ENCODE measurements at places on chromosomes 5 and 9.
A peak's percentile ranks its signal among the peaks of the same experiment; 100 is the strongest.

- no peak for DNase-seq
These were observed 45.2 kb downstream of the AHRR start for GRCh38 chr5:366541-367357.

DNA sequence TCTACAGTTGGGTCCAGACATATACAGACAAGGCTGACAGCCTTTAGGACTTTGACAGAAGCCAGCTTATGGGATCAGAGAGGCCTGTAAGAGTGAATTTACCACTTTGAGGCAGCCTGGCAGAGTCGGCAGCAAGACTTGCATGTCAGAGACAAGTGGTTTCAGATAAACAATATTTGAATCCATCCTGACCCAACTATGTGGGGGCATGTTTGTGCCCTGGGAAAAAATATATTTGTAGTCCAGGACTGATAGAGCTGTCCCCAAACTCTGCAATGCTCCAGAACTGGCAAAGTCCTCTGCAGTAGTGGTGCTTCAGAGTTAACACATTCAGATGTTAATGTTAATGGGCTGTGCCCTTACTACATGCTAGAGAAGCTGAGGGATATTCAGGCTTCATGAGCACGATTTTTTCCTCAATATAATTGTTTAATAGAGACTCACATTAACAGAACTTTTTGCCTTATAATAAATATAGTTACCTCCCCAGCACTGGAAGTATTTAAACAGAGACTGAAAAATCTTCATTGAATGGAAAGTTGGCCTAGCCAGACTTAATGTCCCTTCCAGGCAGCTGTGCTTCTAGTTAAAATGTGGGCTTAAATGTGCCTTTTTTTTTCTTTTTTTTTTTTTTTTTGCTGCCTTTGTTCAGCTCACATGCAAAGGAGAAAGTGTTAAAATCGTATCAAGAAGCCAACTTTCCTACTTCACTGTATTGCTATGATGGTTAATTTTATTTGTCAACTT is 42.9 kb downstream of the FEM1C start:
- DNase-seq = no peak

- no peak for DNase-seq
These were observed 30.9 kb downstream of the NR4A3 start for GRCh38 chr9:99852617-99853016.

DNA sequence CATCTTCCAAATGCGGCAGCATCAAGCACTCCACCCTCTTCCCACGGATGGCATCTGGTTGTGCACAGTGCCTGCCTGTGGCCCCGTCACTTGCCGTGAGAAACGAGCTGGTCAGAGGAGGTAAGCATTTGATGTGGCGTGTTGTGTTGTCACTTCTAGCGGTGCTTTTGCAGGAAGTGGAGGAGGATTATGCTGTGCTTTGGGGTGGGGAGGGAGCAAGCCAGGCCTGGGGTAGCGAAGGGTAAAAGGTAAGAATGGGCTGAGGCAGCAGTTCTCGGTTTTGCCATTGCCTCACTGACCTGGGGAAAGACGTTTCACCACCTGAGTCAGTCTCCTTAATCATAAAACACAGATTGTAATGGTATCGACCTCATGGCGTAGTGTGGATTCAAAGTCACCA is 2.3 kb upstream of the POMT1 start:
- no peak for DNase-seq

DNA sequence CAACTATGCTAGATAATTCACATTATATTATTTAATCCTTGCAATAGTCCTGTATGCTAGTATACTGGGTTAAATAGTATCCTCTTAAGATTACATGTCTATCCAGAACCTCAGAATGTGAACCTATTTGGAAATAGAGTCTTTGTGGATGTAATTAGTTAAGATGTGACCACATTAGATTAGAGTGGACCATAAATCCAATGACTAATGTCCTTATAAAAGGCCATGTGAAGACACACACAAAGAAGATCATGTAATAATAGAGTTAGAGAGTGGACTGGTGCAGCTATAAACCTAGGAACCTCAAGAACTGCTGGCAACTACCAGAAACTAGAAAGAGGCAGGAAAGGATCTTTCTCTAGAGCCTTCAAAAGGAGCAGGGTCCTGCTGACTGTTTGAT is 263.6 kb upstream of the PTGER4 start:
- DNase-seq = no peak

DNA sequence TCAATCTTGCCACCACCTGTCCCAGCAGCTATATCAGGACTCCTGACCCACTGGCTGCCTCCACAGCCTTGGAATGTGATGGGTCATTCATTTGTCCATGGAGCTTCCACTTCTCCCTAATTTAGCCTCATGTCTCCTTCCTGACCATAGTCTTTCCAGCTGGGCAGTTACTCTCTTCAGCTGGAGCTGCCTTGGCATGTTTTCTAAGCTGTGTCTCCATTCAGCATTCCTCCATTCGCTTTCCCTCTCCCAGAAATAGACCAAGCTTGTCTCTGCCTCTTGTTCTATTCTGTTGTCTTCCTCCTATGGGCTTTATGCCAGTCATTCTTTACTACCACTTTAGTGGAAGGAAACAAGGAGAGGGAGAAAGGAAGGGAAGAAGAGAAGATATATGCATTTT is 5.3 kb upstream of the CTXN3 start:
- no peak for DNase-seq

GRCh38 chr9:35954942-35955546 is 2.9 kb downstream of the OR2S2 start:
- peak; percentile 77 for DNase-seq

DNA sequence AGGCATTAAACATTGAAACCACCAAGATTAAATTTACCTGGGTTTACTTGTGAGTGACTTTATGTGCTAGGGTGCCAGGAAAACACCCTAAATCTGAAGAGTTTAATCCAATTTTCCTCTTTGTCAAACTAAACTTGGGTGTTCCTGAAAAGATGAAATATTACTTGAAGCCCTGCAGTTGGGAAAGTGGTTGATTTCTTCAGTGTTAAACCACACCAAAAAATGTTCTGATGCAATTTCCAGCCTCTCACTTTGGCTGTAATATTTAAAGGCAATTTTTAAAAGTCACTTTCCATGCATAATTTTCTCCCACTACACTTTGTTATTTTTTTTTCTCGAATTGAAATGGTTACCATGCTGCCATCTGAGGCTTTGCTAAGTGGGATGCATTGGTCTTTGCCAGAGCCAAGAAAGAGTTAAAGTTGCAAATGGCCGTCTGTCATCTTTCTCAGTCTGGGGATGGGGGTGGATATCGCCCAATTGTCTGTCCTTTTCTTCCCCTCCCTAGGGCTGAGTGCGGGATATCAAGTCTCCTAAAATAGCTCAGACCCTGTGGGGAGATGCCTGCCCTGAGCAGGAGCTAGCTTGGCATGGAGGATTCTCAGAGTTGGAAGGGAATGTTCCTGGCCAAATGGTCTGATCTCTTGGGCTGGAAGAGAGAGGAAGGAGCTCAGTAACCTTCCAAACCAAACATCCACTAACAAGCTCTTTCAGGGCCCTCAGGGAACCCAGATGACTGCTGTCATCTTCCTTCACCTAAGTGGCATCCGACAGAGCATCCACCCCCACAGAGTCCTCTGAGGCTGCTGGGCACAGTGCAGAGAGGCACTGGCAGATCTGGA is 13.6 kb upstream of the SHB start:
- DNase-seq = no peak

DNA sequence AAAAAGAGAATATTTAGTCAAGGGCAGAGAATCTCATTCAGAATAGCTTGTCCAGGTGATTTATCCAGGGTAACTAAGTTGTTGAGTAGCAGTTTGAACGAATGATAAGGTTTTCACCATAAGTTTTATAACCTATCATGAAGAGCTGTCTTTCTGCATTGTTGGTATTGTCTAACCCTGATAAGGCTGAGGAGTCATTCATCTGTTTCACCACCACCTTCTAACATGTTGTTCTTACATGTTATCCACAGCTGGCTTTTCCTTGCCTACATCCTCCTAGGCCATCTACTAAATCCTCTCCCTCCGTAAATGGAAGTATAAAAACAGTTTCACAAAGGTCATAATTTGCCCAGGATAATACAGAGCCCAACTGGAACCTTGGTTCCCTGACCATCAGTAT is 24.1 kb downstream of the ZNF462 start:
- DNase-seq = no peak

DNA sequence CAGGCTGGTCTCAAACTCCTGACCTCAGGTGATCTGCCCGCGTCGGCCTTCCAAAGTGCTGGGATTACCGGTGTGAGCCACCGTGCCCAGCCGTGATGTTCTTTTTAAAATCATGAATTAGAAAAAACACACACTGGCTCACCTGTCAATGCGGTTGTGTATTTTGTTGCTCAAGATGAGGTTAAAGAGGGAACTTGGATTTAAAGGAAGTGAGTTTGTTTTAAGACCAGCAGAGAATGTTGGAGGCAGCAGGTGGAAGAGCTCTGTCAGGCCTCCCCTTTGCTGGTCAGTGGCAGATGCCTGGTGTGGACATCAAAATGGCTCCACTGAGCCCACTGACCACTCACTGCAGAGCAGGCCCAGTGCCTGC is 38.9 kb downstream of the WNK2 start:
- DNase-seq = no peak

DNA sequence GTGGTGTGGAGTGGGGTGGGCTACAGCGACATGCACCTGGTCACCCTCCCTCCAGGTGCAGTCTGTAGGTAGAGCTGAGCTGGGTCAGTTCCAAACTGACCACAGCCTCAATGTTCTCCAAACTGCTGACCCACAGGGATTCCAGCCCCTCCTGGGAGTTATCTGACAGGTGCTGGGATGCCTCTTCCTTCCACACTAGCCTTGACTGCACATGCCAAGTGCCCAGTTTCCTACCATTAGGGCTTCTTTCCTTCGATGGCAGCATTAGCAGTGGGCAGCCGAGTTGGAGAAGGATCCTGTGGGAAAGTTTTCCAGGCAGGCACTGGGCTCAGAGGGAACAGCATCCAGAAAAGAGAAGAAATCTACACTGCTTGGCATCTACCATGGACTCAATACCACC is 64.0 kb upstream of the GABRP start:
- DNase-seq = no peak

- no peak for DNase-seq
These were observed 10.6 kb upstream of the EXOC3 start for GRCh38 chr5:432201-432927.

- DNase-seq = no peak
These were observed 43.5 kb upstream of the PJA2 start for GRCh38 chr5:109453251-109453650.

- peak; percentile 72 for DNase-seq
These were observed 54.4 kb downstream of the GNAQ start for GRCh38 chr9:77977210-77977611.

DNA sequence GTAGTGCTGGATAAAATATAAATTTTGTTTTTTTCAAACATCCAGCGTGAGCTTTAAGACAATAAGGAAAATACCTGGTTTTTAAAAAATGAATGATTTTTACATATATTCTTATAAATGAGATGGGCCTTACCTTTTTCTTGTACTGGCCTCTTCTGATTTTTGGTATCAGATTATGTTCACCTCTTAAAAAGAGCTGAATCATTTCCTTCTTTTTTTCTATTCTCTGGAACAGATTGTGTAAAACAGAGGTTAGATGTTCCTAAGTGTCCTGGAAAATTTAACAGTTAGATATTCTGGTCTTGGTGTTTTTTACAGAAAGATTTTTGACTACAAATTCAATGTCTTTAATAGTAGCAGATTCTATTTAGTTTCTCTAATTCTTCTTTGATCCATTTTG is 74.6 kb downstream of the NDUFAF2 start:
- DNase-seq = no peak

DNA sequence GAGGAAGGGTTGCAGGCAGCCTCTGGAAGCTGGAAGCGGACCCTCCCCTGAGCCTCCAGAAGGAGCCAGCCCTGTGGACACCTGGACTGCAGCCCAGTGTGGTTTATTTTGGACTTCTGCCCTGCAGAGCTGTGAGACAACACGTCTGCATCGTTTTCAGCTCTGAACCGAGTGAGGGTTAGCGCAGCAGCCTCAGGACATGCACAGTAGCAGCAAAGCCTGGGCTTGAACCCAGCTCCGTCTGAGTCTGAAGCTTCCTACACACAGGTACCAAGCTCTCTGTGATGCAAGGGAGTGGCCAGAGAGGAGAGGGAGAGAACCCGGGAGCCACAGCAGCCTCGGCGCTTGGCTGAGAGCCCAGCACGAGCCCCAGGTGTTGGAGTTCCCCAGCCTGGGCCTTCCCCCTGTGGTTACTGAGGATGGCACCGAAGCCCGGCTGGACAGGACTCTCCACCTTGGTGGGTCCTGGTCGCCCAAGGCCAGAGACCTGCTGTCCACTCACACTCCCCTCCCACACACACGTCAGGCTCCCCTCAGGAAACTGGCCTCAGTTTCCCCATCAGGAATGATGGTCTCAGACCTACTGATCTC is 128.2 kb downstream of the OLFM1 start:
- no peak for DNase-seq

GRCh38 chr5:175809531-175810121 is 61.8 kb upstream of the CPLX2 start:
- peak; percentile 95 for DNase-seq

DNA sequence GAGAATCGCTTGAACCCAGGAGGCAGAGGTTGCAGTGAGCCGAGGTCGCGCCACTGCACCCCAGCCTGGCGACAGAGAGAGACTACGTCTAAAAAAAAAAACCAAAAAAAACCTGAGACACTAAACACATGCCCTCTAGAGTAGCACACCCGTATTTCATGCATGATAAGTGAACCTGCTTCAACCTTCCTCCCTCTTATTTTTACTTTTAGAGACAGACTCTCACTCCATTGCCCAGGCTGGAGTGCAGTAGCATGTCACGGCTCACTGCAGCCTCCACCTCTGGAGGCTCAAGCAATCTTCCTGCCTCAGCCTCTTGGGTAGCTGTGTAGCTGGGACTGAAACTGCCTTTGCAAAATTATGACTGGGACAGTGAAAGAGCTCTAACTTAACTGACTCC is 17.6 kb upstream of the NANS start:
- DNase-seq = no peak

- DNase-seq = peak; percentile 52
These were observed at the start of gene HACD4 for GRCh38 chr9:21031091-21031807. TSS of gene HACD4 (minus strand) at chr9:21031640. CDS start at chr9:21031590, 50 bp downstream.

GRCh38 chr9:93005876-93006275 is 52.6 kb upstream of the SUSD3 start:
- no peak for DNase-seq

- DNase-seq = peak; percentile 20
These were observed 7.8 kb downstream of the PLEKHG4B start for GRCh38 chr5:99815-100214.

GRCh38 chr5:59517926-59518585 is 375.5 kb downstream of the PDE4D start:
- peak; percentile 86 for DNase-seq

- DNase-seq = no peak
These were observed 4.0 kb downstream of the TUT7 start for GRCh38 chr9:86350006-86350760.

DNA sequence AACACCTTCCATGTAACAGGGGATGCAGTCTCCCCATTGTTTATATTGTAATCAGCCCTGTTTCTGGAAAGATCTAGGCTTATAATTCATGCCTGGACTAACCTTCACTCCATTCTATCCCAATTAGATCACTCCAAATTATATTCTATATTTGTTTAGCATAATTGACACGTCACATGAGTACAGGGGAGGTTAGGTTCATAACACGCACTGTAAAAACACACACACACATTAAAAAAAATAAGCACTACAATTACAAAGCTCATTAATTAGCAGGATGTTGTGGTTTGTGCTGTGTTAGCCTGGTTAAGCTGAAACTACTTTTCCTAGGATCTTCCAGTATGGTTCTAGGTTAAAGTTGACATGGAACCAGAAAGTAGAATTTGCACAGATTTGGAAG is 126.0 kb downstream of the MLLT3 start:
- DNase-seq = no peak
